Retina (tissue), 1 donor: ENCODE measurements at places on chromosomes 1 and 21.

- no peak for DNase-seq
Measured at GRCh38 chr1:220769205-220769604, 17.5 kb upstream of the MTARC1 start.

- no peak for DNase-seq
Measured at GRCh38 chr1:15621975-15622374, 4.7 kb downstream of the DDI2 start.

DNA sequence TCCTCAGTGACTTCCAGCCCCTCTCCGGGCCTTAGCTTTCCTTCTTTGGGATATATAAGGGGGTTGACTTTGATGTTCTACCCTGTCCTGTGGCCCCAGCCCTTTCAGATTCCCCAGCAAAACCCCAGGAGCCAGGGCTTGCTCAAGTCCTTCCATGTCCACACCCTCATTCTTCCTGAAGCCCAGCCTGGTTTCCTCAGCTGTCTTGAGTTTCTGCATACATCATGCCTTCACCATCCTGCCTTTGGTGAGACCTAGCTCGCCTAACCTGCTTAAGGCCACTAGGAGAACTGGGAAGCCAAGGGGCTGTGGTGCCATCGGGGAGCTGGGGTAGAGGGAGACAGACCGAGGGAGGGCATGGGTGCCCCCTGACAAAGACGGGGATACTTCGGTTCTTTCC lies 17.2 kb upstream of the PEF1 start:
- no peak for DNase-seq

GRCh38 chr21:29130270-29130969 lies at the start of gene MAP3K7CL:
Gene MAP3K7CL, plus strand, starts transcription at chr21:29130644. Its CDS starts 2,701 bp downstream, at chr21:29133345.
- no peak for DNase-seq

DNA sequence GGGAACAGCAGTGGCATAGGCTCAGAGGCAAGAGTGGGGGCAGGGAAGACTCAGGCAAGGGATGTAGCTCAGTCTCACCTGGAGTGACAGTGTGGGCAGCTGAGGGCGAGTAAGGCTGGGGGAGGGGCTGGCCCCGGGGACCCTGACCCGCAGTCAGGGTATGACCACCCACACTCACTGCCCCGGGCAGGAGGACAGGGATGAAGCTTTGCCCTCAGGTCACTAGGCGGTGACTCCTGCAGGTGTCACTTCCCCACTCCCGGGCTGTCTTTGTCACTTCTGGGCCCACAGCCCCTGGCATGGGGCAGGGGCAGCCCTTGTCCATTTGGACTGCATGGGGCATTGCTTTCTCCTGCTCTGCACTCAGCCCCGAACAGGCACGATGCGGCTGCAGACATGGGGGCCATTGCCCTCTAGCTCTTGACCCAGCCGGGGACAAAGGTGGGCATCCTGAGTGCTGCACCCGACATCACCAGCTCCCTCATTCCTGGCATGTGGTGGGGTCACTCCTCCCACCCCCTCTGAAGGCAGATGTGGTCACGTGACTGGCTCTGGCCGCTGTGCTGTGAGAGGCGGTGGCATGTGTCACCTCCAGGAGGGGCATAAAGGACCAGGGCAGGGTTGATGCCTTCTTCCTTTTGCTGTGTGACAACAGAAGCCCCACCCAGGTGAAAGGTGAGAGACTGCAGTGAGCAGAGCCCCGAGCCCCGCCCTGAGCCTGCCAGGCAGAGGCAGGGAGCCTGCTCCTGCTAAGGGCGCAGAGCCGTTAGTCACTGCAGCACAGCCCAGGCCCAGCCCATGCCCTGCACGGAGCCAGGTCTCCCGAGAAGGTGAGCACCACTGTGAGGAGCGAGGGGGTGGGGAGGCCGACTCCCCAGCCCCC lies 66.0 kb downstream of the MATN1 start:
- no peak for DNase-seq

DNA sequence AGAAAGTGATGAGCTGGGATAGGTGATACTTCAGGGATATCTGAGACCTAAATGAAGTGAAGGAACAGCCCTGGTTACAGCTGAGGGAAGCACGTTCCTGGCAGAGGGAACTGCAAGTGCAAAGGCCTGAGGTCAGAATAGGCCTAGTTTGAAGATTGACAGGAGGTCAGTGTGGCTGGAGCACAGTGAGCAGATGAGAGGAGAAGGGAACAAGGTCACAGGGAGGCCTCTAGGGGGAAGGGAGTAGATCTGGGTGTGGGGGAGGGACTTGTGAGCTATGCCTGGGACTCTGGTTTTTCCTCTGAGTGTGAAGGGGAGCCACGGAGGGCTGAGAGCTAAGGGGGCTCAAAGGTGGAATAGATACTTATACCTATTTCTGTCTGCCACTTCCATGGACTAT lies 736.4 kb downstream of the MATN1 start:
- DNase-seq, result no peak

DNA sequence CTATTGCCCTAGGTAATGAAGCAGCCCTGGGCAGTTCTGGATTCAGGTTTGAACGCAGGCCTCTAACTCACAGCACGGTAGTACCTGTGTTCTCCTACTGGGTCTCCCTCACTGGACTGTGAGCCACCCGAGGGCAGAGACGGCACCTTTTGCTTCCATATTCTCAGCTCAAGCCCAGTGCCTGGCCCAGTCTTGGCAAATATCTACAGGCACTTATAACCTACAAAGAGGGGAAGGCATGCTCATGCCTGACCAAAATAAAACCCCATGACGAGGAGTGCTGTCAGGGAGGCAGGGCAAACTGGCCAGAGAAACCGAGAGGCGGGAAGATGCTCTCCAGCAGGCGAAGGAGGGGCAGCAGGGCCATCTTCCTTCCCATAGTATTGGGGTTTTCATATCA lies 91.1 kb downstream of the DDX20 start:
- no peak for DNase-seq

- DNase-seq, result no peak
Measured at GRCh38 chr1:183432548-183432875, 14.3 kb upstream of the NMNAT2 start.

DNA sequence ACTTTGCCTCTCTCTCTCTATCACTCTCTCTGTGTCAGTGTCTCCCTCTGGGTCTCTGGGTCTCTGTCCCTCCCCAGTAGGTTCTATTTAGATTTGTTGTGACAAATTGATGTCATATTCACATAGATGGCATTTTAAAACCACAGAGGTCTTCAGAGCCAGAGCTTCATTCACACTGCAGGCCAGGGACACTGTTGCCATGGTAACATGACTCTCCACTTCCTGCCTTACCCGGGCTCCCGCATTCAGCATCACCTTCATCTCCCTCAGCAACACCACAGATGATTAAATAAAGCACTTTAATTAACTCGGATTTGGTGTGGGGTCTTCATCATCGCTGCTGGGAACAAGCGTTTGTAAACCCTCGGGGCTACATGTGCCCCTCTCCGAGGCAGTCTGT lies 132.6 kb downstream of the ETS2 start:
- peak; percentile 67 for DNase-seq

DNA sequence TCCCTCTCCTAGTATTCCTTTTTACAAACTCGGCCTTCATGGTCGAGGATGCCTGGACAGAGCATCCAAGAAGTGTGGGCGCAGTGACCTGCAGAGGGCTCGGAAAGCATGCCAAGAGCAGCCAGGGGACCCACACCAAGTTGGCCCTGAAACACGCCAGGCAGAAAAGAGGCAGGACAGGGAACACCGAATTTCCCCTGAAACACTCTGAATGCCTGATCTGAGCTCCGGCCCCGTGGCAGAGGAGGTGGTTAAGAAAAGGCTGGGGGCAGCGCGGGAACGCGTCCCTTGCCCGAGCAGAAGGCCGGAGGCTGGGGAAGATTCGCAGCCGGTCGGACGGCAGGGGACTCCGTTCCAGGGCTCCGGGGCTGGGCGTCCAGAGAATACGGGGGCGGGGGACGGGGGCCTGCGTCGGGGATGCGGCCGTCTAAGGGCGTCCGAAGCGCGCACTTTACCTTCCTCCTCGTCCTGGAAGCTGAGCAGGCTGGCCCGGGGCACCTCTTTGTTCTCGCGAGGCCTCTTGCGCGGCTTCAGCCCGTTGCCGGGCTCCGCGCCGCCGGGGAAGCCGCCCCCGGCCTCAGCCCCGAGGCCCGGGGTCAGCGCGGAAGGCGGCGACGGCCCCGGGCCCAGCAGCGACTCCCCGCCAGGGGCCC lies 558 bp downstream of the PAXBP1 start:
- peak; percentile 53 for DNase-seq
